ENCODE measurements at places on chromosomes 4 and X. TPM values are rescaled to one million over a fixed set of nuclear protein-coding genes. Genes with fewer than 3 reads are reported as not detected.

HDX gene
- 3.7 TPM for total RNA-seq

PDGFC gene
- 34.7 TPM for total RNA-seq

TRIML2 gene
- total RNA-seq: not detected

CLDN22 gene
- not detected for total RNA-seq

DNA sequence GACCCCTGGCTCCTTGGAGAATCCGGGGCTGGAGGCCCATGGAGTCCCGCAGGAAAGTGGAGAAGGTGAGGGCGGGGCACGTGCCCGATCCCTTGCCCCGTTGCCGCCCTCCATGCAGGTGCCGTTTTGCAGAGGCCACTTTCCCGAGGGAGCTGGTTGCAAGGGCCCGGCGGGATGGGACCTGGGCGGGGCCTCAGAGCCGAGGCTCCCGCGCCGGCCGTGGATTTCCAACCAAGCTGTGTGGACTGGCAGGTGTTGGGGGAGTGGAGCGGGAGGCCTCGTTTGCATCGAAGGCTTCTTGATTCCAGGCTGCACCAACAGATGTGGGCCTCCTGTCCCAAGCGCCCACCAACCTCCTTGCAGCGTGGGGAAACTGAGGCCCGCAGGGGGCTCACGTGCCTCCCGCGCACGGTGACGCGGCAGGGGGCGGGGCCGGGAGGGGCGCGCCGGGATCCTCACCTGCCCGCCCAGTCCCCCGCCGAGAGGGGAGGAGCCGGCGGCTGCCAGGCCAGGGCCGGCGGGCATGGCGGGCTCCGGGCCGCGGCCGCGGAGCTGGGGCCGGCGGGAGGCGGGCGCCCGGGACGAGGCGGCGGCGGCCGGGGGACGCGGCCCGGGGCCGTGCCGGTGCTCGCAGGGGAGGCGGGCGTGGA lies 24.9 kb downstream of the SH3BP2 start:
- DNase-seq: no peak

- DNase-seq: no peak
Observed at GRCh38 chr4:121344098-121344497, 36.7 kb downstream of the QRFPR start.

DNA sequence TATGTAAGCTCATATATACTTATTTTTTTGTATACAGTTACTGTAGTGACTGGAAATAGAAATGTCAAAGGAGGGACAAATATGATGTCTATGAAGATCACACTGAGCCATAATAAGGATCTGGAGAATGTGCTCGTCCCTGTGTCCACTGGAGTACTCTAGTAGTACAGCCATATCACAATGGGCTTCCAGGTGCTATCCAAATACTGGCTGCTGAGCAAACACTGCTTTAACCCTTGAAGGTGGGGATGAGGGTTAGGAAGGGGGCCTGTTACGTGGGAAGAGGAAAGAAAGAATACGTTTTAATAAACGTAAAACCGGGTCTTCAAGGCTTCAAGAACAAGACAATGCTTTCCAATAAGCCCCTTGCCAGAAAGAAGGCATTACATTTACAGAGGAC lies 29.8 kb upstream of the TMEM150C start:
- DNase-seq: no peak

DNA sequence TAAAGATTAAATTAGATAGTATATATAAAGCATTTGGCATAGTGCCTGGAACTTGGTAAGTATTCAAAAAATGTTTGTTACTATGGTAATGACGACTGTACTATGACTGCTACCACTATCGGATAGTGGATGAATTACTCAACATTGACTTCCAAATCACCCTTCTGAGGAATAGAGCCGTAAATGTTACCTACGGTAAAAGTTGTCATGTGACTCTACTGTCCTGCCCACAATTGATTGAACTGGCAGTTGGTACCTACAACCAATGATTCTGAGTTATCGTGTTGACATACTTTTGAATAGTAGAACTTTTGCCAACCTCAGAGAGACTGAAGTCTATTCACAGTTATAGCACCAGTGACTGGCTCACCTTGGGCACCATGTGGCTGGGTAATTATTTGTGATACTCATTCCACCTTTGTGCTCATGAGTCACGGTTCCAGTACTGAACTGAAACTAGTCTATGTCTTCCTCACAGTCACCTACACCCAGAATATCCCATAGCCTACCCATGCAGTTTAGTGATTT lies 185.5 kb upstream of the PITX2 start:
- DNase-seq: no peak
